ENCODE measurements at places on chromosomes 7 and 10.
A peak's percentile ranks its signal among the peaks of the same experiment; 100 is the strongest.

DNA sequence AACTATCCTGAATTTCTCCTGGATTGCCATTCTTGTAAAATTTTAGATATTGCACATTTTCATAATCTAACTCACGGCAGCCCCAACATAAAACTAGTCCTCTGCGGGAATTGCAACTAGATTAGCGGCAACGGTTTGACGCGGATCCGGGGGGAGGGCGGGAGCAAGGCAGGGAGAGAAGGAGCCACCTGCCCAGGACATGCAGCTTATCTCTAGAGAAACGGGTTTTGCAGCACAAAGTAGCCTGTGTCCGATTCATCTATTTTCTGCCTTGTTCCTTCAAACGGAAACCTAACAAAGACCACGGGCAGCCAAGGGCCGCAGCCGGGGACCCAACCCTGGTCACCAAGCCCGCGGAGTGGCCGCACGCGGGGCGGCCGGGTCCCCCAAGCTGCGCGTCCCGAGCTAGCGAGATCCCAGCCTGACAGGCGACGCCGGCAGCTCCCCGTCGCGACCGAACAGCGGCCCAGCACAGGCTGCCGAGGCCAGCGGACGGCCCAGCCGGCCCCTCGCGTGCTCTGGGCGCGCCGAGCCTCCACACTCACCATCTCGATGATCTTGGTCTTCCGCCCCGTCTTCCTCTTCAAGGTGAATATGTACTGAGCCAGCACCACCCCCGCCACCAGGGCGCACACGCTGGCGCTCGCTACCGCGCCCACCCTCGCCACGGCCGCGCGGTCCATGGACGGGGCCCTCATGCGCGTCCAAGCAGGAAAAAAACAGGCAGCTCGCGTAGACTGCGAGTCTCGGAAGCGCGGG lies at the start of gene NT5C3A:
Gene NT5C3A, minus strand, starts transcription at position 754 of the 759 bp plus-strand sequence. Its CDS starts 71 bp downstream, at position 683.
- no peak for DNase-seq

DNA sequence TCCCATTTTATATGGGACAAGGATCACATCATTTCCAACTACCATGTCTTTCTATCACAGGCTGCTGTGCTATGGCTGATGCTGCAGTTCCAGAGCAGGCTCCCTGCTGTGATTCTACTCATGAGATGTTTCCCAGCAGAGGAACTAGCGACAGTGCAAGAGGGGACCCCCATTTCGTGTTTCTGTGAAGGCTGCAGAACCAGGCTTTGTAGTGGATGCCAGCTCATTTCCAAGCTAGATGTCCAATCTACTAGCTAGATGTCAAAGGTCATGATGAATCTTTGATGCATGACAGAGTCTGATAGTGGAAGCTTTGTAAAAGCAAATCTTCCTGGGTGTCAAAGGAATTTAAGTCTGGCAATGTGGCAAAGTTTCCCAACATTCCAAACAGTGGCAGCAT lies 21.2 kb upstream of the MYO3A start:
- DNase-seq = no peak

GRCh38 chr10:60963441-60964256 lies 19.7 kb upstream of the RHOBTB1 start:
- DNase-seq = no peak

GRCh38 chr7:30163231-30163894 lies 28.6 kb downstream of the MTURN start:
- DNase-seq = peak; percentile 78

- DNase-seq = no peak
Measured at GRCh38 chr7:117963264-117964197, 90.3 kb upstream of the CTTNBP2 start.

DNA sequence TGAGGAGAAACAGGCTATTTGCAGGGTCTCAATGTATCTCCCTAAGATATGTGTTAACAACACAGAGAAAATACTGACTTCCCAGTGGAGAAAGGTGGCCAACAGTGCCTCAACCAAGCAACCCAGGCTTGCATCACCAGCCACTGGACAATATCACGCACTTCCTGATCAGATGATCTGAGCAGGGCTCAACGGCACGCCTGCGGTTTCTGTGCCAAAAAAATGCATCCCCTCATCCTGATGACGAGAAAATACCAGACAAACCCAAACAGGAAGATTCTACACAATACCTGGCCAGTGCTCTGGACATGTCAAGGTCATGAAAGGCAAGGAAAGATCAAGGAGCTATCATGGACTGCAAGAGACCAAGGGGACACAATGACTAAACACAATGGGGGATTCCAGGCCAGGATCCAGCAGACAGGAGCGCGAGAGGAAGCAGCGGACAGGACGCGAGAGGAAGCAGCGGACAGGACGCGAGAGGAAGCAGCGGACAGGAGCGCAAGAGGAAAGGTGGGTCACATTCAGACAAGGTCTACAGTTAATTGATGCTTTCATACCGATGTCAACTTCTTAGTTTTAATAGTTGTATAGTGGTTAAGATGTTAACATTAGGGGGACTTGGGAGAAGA lies 51.1 kb downstream of the GNA12 start:
- no peak for DNase-seq

DNA sequence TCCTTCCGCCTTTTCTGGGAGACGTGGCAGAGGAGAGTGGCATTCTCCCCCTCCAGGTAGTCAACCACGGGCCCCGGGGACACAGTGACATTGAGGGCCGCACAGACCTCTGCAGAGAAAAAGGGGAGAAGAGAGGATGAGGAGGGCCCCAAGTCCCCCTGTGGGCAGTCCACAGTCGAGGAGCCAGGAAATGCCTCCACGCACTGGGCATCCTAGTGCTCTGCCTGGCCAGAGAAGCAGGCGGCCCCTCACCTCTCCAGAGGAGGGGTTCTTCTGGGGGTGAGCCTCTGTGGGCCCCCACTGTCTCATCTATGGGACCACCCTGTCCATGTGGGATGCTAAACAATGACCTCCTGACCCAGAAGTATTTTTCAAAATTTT lies 7.4 kb downstream of the VSTM4 start:
- DNase-seq = no peak

GRCh38 chr7:5339955-5340354 lies 57.2 kb downstream of the SLC29A4 start:
- no peak for DNase-seq

GRCh38 chr10:1364151-1364910 lies 308.1 kb downstream of the WDR37 start:
- DNase-seq = no peak

DNA sequence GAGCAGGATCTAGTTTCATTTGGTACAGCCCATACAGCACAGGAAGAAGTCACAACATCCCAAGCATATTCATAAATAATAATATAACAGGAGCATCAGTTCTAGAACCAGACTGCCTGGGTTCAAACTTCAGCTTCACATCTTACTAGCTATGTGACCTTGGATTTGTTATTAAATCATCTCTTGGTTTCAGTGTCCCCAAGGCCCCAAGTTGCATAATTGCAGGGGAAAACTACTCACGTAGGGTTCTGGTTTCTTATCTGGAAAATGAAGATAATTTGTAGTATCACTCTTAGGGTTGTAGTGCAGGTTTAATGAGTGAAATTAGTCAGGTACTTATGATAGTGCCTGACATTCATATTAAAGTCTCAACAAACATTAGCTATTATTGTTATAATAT lies 5.5 kb upstream of the IQUB start:
- DNase-seq = no peak

- DNase-seq = no peak
Measured at GRCh38 chr7:2814186-2814945, 29.7 kb downstream of the GNA12 start.

DNA sequence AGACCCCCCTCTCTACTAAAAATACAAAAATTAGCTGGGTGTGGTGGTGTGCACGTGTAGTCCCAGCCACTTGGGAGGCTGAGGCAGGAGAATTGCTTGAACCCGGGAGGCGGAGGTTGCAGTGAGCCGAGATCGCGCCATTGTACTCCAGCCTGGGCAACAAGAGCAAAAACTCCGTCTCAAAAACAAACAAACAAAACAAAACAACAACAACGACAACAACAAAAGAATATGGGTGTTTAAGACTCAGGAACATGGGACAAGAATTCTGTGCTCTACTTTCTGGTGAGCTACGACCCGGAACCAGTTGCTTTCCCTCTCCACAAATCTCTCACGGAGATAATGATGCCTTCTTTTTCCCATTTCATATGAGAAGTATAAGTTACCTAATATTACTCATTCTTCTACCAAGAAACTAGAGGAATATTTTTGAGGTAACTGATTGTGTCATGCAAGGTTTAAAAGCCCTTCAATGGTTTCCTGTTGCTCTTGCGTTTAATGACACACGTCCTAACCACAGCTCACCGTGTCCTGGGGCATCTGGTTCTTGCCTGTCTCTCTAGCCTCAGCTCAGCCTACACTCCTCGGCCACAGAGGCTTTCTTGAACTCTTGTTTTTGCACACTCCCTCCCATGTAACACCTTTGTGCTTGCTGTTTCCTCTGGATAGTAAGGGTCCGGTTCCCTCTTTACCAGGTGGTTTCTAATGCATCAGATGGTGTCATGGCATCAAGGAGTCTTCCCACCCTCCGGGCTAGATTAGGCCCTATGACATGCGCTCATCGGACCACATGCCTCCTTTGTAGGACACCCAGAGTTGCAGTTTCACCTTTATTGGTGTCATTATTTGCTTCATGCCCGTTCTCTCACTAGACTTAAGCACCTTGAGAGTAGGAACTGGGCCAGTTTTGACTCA lies 67.5 kb downstream of the PFKFB3 start:
- no peak for DNase-seq

DNA sequence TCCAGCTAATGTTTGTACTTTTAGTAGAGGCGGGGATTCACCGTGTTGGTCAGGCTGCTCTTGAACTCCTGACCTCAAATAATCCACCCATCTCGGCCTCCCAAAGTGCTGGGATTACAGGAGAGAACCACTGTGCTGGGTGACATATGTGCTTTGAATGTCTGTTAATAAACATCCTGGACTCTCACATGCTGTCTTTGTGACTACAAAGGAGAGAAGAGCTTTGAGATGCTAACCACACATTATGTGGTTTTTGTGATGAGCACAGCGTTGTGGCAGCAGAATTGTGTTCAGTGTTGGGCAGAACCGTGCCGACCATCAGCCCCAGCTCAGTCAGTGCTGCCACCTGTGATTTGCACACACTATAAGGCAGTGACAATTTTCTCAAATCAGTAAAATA lies 500.1 kb upstream of the KLF6 start:
- DNase-seq = no peak

- no peak for DNase-seq
Measured at GRCh38 chr10:120599200-120599724, 142.2 kb downstream of the PLPP4 start.

- DNase-seq = no peak
Measured at GRCh38 chr10:45553613-45554012, 119.0 kb downstream of the ZFAND4 start.

All from GDM1 (cell line).